ENCODE measurements at places on chromosomes 7 and 10.

DNA sequence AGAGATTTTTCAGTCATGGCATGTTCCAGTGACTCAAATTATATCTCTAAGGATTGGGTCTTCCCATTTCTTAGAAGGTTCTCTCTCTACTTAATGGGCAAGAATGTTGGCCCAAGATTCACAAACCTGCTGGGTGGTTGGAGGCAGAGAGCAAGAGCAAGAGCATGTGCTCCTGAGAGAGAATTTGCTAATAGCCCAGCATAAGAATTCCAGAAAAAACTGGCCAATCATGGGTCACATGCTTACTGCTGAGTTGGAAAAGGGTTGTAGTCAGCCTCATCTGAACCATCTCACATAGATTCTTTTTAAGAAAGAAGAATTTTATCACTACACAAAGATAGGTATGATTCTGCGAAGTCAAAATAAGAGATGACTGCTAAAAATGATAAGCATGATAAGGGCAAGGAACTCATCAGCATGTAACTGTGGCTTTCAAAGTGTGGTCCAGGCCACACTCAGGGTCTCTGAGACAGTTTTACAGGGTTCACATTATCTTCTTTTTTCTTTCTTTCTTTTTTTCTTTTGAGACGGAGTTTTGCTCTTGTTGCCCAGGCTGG is 8.2 kb upstream of the VCL start:
- DNase-seq: no peak

DNA sequence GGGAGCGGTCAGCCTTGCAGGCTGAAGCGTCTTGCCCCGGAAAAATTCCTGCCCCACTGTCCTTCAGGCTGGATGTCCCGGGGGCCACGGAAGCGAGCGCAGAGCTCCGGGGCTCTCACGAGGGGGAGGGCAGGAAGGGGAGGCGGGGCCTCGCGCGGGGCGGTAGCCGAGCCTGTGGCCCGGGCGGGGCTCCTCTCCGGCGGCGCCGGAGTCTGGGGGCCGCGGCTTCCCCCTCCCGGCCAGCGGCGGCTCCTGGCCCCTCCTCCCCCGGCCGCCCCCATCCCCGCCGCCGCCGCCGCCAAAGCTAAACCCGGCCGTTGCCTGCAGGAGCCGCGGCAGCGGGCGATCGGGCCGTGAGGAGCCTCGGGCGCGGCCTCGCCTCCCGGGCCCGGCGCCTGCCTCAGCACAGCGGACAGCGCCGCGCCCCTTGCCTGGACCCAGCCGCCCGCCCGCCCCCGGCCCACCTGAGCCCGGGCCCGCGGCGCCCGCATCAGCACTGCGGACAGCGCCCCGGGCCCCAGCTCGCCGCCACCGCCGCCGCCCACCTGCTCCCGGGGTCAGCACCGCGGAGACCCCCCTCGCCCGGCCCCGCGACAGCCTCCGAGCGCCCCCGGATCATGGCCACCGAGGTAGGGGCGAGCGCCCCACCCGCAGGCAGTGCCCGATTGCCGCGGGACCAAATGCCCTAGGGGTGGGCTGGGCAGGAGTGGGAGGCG is at the start of gene GOLGA7B:
Gene GOLGA7B (plus strand): TSS at position 157 of the 716 bp plus-strand sequence. CDS start 461 bp downstream, at position 618.
- DNase-seq: peak; percentile 66

GRCh38 chr7:151232091-151232916 is at the start of gene CHPF2:
CHPF2 (plus strand) TSS chr7:151232483; CDS start chr7:151234012, 1,529 bp downstream.
- DNase-seq: peak; percentile 88

GRCh38 chr10:21514818-21515351 is 10.6 kb downstream of the SKIDA1 start:
- DNase-seq: no peak

DNA sequence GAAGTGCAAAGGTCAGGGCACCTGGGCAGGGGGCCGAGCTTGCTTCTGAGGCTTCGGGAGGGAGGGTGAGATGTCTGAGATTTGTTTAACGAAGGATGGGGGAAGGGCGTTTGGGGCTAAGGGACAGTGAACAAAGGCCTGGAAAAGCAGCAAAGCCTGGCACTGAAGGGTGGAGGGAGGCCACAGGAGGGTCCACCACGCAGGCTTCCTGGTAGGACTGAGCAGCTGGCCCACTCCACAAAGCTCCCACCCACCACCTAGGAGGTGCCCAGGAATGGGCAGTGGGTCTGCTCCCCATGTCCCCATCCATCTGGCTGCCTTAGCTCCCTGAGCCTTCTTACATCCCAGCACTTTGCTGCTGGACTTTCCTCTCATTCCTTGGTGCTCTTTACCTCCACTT is 39.4 kb upstream of the CXCL12 start:
- DNase-seq: no peak
